ENCODE measurements at places on chromosomes 2 and 18.

DNA sequence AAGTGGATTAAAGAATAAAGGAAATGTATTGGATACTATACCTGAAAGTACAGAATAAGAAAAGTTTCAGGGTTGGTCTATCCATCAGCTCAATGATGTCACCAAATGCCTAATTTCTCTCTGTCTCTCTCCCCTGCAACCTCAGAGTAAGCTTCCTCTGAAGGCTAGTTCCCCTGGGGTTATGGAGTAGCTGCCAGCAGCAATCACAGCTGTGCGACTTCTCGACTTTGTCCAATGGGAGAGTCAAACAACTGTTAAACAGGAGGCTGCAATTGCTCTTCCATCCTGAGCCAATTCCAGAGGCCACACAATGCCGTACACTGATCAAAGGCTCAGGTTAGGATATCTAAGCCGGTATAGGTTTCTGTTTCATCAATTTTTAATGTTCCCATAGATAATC is 95.3 kb upstream of the FANCL start:
- DNase-seq, result no peak

DNA sequence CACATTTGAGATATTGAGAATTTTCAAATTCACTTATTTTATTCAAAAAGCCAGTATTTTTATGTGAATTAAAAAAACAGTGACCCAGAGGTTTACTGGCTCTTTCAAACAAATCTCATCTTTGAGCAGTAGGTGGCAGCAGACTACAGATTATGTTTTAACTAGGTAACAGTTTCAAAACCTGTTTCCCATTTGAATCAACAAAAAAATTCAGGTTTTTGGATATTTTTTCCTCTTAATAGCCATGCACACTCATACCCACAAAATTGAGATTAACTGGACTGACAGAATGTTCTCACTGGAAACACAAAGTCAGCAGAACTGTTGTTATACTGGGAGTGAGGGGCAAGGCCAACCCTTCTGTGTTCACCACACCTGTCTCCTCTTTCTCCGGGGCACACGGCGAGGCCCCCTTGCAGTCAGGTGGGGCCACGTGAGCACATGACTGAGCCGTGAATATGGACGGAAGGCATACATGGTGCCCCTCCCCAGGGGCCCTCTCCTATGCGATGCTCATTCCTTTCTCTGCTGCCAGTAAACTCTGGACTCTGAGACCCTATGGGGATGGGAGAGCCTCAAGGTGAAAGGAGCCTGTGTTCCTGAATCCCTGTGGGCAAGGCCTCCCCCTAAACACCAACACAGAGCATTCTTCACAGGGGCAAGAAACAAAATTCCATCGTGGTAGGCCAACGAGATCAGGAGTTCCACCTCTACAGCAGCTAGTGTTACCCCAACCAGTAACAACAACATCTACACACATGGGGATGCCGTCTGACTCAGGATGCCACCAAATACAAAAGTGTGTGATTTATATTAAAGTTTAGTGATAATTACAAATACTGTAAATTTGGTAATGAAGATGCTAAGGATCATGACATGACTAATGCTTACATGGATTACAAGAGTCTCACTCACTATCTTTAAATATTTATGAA is 80.4 kb downstream of the LPIN2 start:
- no peak for DNase-seq

DNA sequence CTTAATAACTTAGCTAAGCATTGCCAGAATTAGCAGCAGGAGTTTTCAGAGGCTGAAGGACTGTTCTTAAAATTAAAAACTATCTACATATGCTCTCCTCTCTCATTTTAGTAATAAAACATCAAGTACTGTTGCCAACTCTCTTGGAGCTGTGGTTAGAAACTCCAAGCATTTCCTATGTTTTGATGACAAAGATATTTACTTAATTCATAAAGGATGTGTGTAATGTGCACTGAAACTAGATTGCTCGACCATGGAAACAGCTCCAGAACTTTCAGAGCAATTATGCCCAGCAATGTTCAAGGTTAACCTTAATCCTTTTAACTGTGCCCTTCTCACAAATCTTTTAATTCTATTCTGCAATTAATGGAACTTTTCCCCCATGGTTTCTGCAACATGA is 8.4 kb downstream of the GRP start:
- DNase-seq, result no peak

- no peak for DNase-seq
These were observed 83.9 kb downstream of the PLCL1 start for GRCh38 chr2:197888321-197888720.

DNA sequence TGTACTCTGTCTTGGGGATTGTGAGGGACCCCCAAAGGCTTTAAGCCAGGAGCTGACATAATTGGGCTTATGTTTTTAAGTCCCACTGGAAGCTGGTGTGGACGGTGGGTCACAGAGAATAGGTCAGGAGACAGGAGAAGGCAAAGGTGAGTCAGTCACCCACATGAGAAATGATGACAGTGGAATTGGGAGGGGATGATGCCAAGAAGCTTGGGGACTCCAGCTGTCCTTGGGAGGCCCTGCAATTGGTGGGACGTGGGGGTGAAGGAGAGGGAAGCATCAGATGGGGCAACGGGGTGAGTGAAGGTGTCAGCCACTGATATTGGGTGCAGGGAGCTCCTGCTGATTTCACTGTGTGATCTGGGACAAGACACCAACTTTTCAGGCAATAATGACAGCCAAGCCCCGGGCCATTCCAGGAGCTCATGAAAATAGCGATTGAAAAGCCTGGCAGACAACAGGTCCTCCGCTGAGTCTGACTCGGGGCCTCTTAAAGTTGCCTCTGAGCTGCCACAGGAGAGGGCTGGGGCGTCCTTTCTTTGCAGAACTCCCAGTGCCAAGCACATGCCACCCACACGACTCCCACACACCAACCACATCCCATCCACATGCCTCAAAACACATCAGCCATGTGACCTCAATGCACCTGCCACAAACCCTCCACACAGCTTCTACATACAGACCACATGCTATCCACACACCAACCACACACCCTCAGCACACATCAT is 13.4 kb downstream of the TNS1 start:
- no peak for DNase-seq

DNA sequence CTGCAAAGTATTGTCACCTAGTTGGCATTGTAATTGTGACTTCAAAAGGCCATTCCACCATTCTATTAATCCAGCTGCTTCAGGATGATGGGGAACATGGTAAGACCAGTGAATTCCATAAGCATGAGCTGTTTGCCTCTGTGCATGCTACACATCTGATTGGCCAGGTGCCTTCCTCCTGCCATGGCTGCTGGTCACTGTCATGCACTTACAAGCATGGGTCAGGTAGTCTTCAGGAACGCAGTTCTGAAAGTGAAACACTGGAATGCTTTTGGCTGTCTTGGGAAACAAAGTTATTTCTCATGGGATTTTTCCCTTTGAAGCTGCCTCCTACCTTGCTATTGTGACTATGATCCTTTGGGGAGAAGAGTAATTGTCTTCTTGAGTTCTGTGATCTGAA is 267.6 kb downstream of the GBX2 start:
- DNase-seq, result no peak

GRCh38 chr2:196275646-196276352 is 104.4 kb upstream of the STK17B start:
- DNase-seq, result no peak

GRCh38 chr18:59921384-59921891 is 21.6 kb downstream of the PMAIP1 start:
- DNase-seq, result no peak

- DNase-seq, result no peak
These were observed 112.0 kb upstream of the STPG4 start for GRCh38 chr2:47266939-47267710.

DNA sequence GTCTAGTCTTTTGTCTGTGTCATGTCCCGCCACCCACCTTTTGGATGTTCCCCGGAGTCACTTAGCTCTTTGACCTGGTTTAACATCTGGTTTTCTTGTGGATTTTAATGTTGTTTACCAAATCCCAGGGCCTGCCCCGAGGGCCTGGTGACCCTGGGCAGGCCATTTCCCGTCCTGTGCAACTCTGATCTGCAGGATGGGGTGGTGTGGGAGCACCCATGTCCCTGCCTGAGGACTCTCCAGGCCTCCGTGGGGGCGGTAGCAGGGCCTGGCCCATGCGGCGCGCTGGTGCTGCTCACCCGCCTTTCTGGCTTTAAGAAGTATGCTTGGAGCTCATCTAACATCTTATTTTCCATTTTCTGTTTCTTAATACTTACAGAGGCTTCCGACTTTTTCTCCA is 10.7 kb downstream of the RAMP1 start:
- no peak for DNase-seq

DNA sequence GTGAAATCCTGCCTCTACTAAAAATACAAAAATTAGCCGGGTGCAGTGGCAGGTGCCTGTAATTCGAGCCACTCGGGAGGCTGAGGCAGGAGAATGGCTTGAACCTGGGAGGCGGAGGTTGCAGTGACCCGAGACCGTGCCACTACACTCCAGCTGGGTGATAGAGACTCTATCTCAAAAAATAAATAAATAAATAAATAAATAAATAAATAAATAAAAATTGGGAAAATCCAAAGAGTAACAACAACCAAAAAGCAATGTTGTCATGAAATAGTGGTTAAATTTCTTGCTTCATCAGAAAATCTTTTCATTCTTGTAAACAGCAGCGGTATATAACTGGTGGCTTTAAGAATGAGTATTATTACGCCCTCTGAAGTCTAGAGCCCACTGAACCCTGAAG is 54.4 kb downstream of the HEATR5B start:
- no peak for DNase-seq

DNA sequence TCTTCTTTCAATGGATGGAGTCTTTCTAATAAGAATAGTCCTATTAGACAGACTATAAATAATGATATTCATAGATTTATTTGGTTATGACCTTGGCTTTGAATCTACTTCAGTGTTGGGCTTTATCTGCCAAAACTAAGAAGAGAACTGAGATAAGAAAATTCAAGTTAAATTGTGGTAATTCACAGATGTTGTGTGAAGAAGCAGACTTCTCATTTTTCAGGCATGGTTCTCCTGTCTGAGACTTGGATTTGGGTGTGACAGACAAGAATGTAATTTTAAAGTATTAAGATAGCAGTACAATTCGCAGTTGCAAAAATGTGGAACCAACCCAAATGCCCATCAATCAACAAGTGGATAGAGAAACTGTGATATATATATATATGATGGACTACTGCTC is 124.7 kb downstream of the QPCT start:
- DNase-seq, result no peak

DNA sequence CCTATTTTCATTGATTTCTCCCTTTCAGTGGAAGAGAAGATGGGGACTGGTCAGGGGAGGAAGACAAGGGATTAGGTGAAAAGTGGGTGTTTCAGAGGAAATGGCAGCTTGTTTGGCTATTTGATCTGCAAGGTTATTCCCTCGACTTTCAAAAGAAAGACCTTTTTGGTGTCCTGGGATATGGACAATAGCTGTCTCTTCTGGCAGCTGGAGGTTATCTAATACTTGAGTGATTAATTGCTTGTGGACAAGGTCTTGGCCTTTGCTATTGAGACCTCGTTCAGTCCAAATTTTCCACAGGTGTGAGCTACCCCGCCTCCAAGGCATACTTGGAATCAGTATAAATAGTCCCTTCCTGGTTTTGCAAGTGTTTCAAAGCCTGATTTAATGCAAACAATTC is 33.3 kb upstream of the TRAPPC8 start:
- no peak for DNase-seq

DNA sequence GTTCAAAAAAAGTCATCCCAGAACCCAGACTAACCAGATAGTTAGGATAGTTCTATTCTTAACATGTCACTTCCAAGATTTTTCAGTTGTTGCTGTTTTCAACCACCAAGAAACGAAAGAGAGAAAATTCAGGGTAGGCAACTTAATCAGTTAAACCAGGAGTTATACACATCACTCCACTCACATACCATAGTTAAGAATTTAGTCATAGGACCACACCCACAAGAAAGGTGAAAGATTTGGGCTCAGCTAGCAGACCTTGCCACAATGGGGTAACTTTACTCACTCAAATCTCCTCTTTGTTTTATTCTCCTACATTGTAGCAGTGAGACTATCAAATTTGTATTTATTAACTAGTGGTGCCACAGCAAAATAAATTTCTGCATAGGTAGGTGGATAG is 473.6 kb downstream of the NUP35 start:
- DNase-seq, result no peak

DNA sequence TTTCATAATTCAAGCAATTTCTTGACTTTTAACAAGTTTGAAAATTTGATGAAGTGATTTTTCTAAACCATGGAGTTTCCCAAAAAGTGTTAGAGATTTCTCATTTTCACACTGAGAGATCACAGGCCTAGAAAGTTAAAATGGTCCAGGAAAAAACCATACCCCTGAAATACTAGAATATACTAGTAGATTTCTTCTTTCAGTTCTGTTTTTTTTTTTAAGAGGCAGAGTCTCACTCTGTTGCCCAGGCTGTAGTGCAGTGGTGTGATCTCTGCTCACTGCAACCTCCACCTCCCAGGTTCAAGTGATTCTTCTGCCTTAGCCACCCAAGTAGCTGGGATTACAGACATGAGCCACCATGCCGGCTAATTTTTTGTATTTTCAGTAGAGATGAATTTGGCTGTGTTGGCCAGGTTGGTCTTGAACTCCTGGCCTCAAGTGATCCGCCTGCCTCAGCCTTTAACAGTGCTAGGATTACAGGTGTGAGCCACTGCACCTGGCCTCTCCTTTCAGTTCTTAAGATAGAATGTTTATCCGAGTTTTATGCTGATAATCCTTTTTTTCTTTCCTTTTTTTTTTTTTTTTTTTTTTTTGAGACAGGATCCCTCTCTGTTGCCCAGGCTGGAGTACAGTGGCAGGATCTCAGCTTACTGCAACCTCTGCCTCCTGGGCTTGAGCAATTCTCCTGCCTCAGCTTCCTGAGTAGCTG is 14.4 kb downstream of the MTHFD2 start:
- no peak for DNase-seq

GRCh38 chr2:109659396-109660045 is 45.4 kb downstream of the SOWAHC start:
- no peak for DNase-seq

GRCh38 chr18:14944838-14945237 is 196.9 kb downstream of the ANKRD30B start:
- DNase-seq, result no peak

DNA sequence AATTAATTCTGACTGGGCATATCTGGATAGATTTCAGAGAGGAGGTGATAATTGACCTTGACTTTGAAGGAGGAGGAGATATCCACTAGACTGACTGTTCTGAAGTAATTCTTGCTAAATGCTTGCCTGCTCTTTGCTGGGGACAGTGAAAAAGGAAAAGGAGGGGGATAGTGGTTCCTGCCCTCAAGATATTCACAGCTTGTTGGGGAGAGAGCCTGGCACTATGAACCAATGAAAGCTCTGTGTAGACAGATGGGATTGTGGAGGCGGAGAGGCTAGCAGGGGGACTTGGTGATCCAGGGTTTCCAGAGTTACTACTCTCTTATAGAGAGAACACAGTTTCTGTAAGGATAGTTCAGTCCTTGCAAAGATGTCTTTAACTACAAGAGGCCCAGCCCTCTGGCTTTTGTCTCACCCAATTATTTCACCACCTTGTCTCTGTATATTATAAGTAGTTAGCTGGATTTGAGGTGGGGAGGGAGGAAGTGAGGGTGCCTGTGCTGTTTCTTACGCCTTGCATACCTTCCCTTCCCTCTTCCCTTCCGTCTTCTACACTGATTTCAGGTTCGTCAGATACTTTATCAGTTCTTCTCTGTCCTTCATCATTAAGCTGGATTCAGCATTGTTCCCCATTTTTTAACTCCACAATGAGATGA is 190.4 kb downstream of the PRKCE start:
- no peak for DNase-seq

- no peak for DNase-seq
These were observed 12.1 kb downstream of the HS1BP3 start for GRCh38 chr2:20638646-20639430.

GRCh38 chr2:227720680-227721079 is 2.9 kb upstream of the SLC19A3 start:
- no peak for DNase-seq

Measured in stimulated activated CD8-positive, alpha-beta memory T cell treated with anti-CD3 and anti-CD28 coated beads, Interleukin-4, amount 100 ng/mL, for 4 hours (primary cell).